ENCODE measurements at places on chromosomes 13 and 19.
A peak's percentile ranks its signal among the peaks of the same experiment; 100 is the strongest.

DNA sequence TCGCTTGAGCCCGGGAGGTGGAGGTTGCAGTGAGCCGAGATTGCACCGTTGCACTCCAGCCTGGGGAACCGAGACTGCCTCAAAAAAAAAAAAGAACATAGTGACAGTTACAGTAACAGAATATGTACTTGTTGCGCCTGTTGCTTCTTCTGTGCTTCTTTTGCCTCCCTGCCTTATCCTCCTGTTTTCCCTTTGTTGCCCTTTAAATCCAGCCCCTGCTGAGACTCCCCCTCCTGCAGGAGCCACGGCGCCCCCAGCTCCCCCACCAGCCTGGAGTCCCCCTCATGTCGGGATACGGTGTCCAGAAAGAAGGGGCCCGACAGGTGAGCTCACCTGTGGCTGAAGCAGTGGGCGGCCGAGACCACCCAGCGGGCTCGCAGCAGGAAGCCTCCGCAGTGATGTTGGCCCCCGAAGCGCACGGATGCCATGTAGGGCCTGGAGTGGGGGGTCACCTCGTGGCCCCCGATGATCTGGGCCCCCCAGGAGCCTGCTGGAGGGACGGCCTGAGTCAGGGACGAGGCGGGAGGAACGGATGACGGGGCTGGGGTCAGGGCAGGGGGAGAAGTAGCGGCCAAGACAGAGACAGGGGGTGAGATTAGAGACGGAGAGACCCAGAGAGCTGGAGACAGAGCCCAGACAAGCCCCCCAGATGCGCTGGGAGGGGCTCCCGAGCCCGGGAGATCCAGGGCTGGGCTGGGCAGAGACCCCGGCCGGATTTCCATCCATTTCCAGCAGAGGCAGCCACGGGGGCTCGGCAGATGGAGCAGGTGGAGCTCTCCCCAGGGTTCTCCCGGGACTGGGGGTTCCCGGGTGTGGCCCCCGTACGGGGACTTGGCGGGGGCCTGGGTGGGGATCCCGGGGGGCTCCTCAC, 536 bp downstream of the PRSS57 start:
- DNase-seq: no peak

DNA sequence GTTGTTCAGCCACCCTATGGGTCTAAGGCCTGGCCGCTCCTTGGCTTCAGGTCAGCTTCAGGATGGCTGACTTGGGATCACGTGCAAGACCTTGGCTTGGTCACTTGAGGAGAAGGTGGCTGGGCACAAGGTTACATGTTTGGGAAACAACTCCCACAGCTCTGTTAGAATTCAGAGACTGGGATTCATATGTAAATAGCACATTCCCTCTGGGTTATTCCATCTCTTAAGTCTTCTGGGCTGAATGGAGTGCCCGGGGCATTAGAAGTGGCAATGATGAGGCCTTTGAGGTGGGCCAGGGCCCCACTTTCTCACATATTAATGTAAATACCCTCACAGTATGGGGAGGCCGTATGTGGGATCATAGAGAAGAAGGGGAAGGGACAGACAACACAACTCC, 150.9 kb downstream of the EFNB2 start:
- DNase-seq: no peak

DNA sequence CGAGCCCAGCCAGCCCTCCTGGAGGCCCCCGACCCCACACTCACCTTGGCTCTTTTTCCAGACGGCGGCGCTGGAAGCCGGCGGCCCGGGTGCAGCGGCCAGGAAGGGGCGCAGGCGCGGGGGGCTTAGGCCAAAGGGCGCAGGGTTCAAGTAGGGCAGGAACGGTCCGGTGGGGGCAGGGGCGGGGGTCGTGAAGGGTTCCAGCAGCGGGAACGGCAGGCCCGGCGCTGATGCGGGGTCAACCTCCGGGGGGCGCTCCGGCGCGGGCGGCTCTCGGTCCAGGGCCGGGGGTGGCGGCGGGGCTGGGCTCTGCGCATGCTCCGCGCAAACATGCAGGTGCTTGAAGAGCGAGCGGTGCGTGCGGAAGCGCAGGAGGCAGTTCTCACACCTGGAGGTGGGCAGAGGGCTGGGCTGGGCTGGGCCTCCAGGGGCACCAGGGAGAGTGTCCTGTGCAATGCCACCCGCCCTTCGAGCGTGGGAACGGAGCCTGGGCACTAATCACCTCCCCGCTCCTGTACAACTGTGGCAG, 2.3 kb downstream of the ZNF414 start:
- DNase-seq: no peak

- DNase-seq: no peak
Observed at GRCh38 chr13:66159511-66159910, 1070.6 kb downstream of the PCDH9 start.

GRCh38 chr13:46544208-46544607, 8.8 kb upstream of the LRCH1 start:
- no peak for DNase-seq

- DNase-seq: peak; percentile 99
Observed at GRCh38 chr13:105602956-105603670, 932.3 kb downstream of the EFNB2 start.

DNA sequence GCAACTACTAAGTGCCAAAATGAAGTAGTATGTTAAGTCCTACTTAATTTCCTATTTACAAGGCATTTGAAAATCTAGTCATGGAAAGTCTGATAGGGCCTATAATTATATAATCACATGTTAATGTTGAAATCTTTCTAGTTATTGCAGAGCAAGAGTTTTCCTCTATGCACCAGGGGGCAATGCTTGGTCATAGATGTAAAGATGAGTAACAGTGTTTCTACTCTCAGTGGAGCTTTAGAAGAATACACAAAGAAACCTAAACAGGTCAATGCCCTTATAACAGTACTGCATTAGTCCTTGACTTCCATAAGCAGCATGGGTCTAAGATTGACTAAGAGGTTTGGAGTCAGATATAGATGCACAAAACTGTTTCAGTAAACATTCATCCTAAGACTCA, 218.7 kb downstream of the KCTD12 start:
- no peak for DNase-seq

DNA sequence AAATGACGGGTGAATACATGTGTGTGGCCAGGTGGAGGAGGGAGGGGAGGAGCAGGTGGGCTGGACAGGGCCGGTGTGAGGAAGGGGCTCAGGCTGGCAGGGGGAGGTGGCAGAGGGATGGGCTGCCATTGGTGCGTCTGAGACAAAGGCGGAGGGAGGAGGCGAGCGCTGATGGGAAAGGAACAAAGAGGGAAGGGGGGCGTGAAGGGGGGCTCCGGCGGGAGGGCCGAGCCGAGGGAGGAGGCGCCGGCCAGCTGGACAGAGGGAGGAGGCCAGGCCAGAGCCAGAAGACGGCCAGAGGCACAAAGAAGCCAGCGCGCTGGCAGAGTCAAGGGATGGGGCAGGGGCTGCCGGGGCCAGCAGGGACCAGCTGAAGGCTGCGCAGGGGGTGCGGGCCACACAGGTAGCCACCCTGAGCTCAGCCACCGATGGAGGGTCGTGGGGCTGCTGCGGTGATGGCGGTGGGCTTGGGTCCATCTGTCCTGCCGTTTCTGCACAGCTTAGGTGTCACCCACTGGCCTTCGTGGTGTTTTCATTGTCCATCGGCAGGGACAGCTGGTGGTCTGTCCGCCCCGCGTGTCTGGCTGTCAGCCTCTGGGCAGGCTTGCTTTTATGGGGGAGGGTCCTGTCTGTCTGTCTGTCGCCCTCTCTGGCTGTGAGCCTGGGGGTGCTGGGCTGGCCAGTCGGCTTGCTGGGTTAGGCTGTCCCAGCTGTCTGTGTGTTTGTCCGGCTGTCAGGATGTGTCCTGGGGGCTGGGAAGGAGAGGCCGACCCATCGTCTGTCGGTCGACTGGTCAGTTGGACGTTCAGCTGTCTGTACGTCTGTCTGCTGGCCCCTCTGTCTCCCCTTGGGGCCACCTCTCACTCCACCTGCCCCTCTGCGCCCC, 2.2 kb downstream of the APC2 start:
- DNase-seq: no peak

DNA sequence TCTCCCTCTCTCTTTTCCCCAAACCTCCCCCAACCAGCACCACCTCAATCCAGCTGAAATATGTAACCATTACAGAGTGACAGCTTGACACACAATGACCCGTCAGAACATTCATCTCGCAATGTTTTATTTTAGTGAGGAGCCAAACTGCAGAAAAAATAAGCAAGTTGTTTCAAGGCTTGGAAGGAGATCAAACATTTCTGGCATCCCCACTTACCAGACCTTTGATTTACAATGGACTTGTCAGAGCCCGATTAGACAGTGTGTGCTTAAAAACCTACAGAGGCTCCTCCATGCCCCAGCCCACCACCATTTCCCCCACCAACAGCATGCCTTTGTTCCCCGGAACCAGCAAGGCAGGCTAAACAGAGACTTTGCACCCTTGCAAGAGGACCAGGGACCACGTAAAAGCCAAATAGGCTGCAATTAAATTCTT, 382.8 kb upstream of the ZNF507 start:
- DNase-seq: peak; percentile 17

DNA sequence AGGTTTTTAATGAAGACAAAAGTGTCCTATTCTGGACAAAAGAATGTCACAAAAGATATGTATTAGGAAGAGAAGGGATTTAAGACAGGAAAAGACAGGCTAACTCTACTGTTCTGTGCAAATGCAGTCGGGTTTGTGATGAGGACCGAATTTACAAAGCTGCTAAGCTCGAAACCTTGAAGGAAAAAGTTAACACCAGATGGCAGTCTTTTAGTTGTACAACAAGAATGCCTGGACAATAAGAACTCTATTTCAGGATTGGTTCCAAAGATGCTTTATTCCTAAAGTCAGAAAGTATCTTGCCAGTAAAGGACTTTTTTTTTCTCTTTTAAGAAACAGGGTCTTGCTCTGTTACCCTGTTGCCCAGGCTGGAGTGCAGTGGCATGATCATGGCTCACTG, 51.1 kb downstream of the HS6ST3 start:
- no peak for DNase-seq

GRCh38 chr19:45641274-45642105, 2.3 kb upstream of the EML2 start:
- DNase-seq: peak; percentile 87

- no peak for DNase-seq
Observed at GRCh38 chr13:48571126-48571913, 38.4 kb upstream of the RCBTB2 start.

GRCh38 chr19:10797541-10798256, 38.3 kb downstream of the TMED1 start:
- no peak for DNase-seq

DNA sequence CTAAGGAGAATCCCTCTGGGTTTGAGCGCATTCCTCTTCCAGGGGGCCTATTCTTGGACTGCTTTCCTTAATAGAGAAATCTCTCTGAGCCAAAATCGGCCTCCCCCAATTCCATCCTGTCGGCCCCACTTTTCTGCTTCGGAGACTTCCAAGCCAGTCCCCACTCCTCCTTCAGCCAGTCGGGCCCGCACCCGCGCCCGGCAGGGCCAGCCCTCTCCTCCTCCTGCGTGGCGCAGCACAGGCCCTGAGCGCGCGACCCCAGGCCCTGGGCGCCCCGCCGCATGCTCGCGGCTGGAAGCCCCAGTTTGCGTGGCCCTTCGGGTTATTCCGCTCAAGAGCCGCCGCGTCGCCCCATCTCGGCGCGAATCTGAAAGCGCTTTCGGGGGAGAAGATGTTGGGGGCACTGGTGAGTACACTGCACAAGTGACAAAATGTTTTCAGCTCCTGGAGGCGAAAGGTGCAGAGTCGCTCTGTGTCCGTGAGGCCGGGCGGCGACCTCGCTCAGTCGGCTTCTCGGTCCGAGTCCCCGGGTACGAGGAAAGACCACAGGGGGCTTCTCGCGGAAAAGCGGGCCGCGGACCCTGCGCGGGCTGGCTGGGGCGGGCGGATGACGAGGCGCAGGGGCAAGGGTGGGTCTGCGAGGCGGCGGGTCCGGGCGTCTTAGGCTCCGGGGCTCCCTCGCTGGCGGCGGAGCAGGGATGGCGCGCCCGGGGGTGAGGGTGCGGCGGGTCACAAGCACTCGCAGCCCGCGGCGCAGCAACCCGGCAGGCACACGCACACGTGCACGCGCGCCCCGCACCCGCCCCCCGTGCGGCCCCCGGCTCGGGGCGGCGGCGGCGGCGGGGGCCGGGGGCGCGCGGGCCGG, at the start of gene IL17D:
TSS of gene IL17D (plus strand) at position 785 of the 865 bp plus-strand sequence. CDS start 303 bp downstream, outside the sequence.
- peak; percentile 34 for DNase-seq

- DNase-seq: peak; percentile 91
Observed at GRCh38 chr13:98285317-98285716, 108.2 kb upstream of the RNF113B start.

GRCh38 chr13:110698689-110699088, 7.2 kb downstream of the CARS2 start:
- DNase-seq: no peak

DNA sequence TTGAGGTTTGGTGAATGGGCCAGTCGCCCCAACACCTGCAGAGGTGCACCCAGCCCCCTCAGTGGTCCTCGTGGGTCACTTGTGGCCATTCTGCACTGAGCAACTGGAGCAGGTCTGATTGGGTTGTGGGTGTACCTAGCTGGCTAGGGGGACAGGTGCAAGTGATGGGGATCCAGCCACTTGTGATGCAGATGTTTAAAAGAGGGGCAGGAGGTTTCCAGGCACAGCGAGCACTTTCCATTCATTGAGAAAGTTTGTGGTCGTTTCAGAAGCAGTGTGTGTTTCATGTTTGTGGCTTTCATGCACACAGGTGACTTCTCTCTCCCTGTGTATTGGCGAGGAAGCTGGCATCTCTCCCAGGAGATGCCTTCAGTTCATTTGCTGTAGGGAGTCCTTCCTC, 34.7 kb downstream of the TSSK6 start:
- DNase-seq: no peak

GRCh38 chr13:61410669-61411297, 4.9 kb downstream of the PCDH20 start:
- peak; percentile 76 for DNase-seq

DNA sequence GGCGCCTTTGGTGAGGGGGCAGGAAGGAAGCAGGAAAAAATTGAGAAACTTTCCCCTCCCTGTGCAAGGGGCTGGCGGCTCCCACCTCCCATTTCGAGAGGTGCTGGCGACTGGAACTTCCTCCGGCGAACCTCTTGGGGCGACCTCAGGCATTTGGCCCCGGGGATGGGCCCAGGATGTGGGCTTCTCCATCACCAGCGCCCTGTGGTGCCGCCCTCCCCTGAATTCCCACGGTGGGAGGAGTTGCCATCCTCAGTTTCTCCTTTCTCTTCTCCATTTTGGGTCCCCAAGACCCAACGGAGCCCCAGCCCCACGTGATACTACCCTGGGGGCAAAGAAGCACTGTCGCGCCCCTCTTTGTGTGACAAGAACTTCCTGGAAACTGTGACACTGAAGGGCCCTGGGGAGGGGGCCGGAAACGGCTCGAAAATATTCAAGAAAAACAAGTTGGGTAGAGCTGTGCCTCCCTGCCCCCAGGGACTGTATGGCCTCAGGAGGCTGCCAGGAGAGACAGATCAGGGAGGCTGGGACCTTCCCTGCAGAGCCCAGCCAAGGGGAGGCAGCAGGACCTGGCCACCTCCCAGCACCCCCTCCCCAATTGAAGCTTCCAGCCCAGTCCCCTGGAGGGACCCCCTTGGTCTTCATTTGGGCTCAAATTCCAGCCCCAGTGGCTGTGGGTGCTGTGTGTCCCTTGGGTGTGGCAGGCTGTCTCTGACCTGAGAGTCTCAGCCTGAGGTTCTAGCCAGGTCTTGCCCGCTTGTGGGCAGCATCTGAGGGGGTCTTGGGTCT, 16.2 kb upstream of the AP1M2 start:
- no peak for DNase-seq

DNA sequence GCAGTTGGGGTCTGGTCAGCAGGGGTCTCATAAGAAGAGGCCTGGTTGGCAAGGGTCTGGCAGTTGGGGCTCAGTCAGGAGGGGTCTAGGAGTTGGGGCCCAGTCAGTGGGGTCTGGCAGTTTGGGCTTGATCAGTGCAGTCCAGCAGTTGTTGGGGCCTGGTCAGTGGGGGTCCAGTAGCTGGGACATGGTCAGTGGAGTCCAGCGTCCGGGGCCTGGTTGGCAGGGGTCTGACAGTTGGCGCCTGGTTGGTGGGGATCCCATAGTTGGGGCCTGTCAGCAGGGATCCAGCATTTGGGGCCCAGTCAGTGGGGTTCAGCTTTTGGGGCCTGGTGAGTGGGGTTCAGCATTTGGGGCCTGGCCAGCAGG, 60.5 kb upstream of the TPM4 start:
- DNase-seq: no peak

Data from NCI-H1105 treated with DMSO at 0.1 percent for 48 hours (cell line).